ENCODE measurements at places on chromosomes 7 and 10. TPM values are rescaled to one million over a fixed set of nuclear protein-coding genes. Genes with fewer than 3 reads are reported as not detected.

GRCh38 chr7:120735791-120736190, 122.2 kb downstream of the TSPAN12 start:
- no peak overlapping the region for H3K27ac ChIP-seq
- no peaks in the 10 kb centered on the region for H3K36me3 ChIP-seq
- H3K4me1 ChIP-seq, result no peaks in the 10 kb centered on the region
- no peak for DNase-seq
- H3K4me3 ChIP-seq, result no peak overlapping the region

- no peak for DNase-seq
- H3K27ac ChIP-seq, result no peak overlapping the region
- H3K36me3 ChIP-seq, result no peaks in the 10 kb centered on the region
These were observed 339.8 kb downstream of the SEMA3D start for GRCh38 chr7:84847038-84847437.

The GPR146 gene
- 24.7 TPM for total RNA-seq

The MEST gene
- 10.0 TPM for total RNA-seq

GRCh38 chr7:102925976-102926782, 13.4 kb downstream of the LRRC17 start:
- H3K27ac ChIP-seq, result no peak overlapping the region
- no peaks in the 10 kb centered on the region for H3K27me3 ChIP-seq
- H3K4me3 ChIP-seq, result no peak overlapping the region

The NEUROG3 gene
- not detected for total RNA-seq

- no peak for DNase-seq
- no peaks in the 10 kb centered on the region for H3K36me3 ChIP-seq
- H3K4me3 ChIP-seq, result no peak overlapping the region
- H3K27ac ChIP-seq, result no peak overlapping the region
- H3K4me1 ChIP-seq, result no peaks in the 10 kb centered on the region
These were observed 21.8 kb upstream of the PIP4K2A start for GRCh38 chr10:22736134-22736533.

The KRIT1 gene
- total RNA-seq, result 26.1 TPM

The C10orf62 gene
- 0.30 TPM for total RNA-seq

Measured in heart right ventricle (tissue), 16 donors.